Fibroblast of the conjunctiva (primary cell): ENCODE measurements at places on chromosomes 5 and 9.

GRCh38 chr9:134052491-134052890, 15.3 kb downstream of the BRD3 start:
- DNase-seq: no peak

DNA sequence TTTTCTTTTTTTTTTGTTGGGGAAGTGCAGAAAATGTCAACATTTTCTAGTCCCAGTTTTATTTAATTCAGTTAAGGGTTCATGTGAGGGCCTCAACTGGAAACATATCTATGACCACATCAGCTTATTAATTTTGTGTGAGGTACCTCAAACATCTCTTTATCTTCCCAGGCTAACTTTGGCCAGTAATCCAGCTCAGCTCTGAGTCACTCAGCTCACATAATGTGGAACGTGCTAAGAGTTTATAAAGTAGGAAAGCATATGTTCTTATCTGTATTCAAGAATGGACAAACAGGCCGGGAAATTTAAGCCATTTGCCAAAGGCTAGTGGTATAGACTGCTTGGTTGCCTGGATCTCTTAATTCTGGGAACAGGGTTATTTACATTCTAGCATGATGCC, 118.4 kb downstream of the INSYN2B start:
- peak; percentile 20 for DNase-seq

DNA sequence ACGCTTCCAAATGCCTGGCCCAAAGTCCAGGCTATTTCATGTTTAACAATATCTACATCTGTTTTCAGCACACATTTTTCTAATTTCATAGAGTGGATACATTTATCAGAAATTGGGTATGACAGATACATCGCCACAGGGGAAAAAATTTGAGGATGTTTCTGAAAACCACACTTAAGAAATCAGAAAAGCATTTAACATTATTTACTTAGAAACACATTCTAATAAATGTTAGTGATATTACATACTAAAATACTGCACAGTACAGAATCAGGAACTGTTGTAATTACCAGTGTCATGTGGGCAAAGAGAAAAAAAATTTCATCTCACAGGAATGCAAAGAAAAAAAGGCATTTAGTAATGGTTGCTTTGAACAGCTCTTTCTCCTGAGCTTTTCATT, 310.5 kb upstream of the KIF2A start:
- no peak for DNase-seq

- DNase-seq: no peak
Observed at GRCh38 chr5:27947088-27947487, 908.7 kb upstream of the CDH9 start.

DNA sequence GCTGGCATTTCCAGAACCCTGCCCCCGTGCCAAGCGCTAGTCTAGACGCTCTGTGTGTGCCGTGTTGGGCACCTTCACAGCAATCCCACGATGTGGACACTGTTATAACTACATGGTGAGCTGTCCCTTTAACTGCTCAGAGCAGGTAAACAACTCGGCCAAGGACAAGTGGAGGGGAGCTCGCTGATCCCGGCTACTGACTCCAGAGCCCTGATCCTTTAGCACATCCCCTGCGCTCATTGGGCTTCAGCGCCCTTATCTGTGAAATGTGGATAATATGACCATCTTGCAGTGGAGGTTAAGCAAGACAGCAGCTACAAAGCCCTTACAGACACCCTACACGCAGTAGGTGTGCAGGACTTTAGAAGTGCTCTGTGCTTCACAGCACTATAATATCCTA, 16.5 kb downstream of the ORM2 start:
- no peak for DNase-seq

- no peak for DNase-seq
Observed at GRCh38 chr9:35951736-35952135, 6.2 kb downstream of the OR2S2 start.

GRCh38 chr5:10735569-10736276, 25.3 kb downstream of the DAP start:
- no peak for DNase-seq

GRCh38 chr5:13976867-13977830, 32.7 kb upstream of the DNAH5 start:
- peak; percentile 26 for DNase-seq

DNA sequence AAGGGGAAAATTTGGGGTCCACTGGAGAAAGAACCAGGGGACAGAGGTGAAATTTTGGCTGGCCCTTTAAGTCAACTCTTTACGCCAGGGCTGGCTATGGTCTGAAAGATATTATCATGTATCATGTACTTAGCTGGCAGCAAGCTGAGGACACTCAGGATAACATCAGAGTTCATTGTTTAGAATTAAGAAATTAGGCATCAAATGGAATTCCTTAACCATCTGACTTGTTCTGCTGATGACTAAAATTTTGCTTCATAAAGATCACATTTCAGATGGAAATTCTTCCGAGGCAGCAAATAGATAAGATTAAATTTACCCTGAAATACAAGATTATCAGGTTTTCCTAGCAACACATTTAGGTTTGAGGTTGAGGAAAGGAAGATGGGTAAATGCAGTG, 269.4 kb upstream of the KLF9 start:
- no peak for DNase-seq

GRCh38 chr5:179621551-179622214, 1.8 kb downstream of the HNRNPH1 start:
- no peak for DNase-seq

DNA sequence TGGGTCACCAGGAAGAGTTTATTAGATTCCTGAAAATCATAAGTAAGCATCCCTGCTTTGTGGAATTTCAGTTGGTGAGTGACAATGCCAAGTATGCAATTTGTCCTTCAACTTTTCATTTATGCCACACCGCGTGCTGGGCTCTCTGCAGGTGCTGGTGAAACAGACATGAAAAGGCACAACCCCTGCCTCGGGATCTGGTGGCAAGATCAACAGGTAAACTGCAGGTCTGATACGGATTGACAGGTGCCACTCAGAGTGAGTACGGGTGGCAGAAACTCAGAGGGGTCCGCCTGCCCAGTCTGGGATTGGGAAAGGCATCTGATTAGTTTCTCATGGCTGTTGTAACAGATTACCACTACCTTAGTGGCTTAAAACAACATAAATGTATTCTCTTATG, 40.5 kb downstream of the BOD1 start:
- DNase-seq: no peak

- no peak for DNase-seq
Observed at GRCh38 chr5:43555895-43556606, 826 bp downstream of the PAIP1 start.

- no peak for DNase-seq
Observed at GRCh38 chr5:176816791-176817347, 6.5 kb downstream of the UNC5A start.

GRCh38 chr9:73037613-73038012, 84.8 kb upstream of the ALDH1A1 start:
- DNase-seq: no peak

DNA sequence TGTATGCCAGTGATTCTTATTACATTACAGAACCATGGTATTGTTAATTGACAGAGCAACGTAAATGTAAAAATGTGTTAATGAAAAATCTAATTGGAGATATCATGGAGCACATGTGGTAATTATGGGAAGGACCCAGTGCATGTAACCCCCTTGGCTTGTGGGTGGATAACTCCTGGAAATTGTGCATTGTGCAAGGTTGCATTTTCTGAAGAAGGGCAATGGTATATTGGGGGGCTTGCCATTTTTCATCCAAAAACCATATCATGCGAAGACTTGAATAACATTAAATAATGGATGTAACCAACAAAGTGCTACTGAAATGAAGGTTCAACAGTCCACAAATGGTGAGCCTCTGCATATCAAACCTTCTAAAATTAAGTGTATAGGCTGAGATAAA, 47.6 kb downstream of the BASP1 start:
- no peak for DNase-seq

DNA sequence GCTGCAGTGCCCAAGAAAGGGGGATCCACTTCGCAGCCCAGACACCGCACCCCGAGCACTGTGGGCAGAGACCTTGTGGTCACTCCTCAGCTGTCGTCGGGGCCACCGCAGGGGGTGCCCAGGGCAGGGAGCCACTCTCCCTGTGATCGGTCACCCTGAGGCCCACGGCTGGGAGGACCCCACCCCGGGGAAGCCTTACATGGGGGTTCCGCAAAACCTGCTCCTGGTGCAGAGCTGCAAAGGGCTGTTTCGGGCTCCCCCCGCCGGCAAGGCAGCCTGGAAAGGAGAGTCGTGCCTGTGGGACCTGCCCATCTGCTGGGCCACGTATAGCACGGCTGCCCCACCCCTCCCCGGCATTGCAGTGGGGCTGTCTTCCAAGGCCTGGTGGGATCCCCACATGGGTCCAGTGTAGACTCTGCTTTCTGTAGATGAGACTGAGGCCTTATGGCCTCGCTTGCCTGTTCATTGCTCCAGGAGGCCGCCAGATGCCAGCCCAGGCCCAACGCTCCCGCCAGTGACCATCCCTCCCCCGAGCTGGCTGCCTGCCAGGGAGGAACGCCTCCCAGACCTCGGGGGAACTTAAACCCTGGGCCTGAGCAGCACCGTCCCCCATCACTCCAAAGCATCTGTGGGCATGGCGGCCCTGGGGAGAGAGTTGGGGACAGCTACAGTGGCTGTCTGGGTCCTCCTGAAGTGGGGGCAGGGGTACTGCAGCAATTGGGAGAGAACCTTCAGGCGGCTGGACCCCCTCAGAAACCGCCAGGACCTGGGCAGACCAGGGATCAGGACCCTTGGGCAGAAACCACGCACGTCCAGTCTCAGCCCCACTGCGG, 1.6 kb upstream of the DNLZ start:
- DNase-seq: no peak

DNA sequence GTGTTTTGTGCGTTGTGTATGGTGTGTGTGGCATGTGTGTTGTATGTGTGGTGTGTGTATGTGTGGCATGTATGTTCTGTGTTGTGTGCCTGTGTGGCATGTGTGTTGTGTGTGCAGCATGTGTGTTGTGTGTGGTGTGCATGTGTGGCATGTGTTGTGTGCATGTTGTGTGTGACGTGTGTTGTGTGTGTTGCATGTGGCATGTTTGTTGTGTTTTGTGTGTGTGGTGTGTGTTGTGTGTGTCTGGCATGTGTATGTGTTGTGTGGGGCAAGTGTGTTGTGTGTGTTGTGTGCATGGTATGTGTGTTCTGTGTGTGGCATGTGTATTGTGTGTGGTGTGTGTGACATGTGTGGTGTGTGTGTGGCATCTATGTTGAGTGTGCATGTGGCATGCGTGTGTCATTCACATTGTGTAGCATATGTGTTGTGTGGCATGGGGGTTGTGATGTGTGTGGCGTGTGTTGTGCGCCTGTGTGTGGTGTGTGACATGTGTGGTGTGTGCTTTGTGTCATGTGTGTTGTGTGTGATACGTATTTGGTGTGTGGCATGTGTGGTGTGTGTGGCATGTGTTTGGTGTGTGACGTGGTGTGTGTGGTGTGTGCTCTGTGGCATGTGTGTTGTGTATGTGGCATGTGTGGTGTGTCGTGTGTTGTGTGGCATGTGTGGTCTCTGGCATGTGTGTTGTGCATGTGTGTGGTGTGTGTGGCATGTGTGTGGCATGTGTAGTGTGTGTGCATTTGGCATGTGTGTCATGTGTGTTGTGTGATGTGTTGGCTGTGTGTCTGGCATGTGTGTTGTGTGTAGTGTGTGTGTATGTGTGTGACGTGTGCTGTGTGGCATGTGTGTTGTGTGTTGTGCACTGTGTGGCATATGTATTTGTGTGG, 46.6 kb upstream of the IRX4 start:
- no peak for DNase-seq

- no peak for DNase-seq
Observed at GRCh38 chr5:15234366-15234765, 265.6 kb upstream of the FBXL7 start.

- DNase-seq: no peak
Observed at GRCh38 chr9:112933696-112934095, 43.0 kb upstream of the SLC46A2 start.

- no peak for DNase-seq
Observed at GRCh38 chr5:114238771-114239313, 123.0 kb upstream of the KCNN2 start.

DNA sequence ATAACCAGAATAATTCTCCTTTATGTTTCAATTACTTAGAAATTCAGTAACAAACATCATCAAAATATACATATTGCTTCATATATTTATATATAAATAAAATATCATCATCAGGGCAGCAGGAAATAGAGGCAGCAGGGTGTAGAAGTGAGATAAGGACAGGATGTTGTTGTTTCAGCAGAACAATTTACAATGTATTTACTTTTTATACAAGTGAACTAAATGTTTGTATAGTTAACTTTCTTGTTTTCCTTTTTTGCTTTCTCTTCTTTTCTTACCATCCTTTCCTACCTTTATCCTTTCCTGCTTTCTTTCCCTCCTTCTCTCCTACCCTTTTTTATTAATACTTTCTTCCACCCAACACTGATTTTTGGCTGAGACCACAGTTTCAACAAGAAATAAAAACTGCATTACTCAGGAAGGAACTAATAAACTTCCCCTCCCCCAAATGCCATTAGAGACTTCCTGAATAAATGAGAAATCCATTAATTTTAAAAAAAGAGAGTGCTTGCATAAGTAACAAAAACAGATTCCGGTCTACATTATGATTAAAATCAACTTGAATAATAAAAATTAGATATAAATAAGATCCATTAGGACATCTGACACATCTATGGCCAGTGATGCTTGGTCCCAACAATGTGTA, 159.8 kb upstream of the ACOT12 start:
- DNase-seq: no peak

- DNase-seq: no peak
Observed at GRCh38 chr5:141465351-141465750, 10.4 kb upstream of the PCDHGC3 start.

GRCh38 chr9:94952565-94953373, 226.3 kb downstream of the AOPEP start:
- no peak for DNase-seq

GRCh38 chr9:6759185-6759977, 1.6 kb downstream of the KDM4C start:
- peak; percentile 78 for DNase-seq

DNA sequence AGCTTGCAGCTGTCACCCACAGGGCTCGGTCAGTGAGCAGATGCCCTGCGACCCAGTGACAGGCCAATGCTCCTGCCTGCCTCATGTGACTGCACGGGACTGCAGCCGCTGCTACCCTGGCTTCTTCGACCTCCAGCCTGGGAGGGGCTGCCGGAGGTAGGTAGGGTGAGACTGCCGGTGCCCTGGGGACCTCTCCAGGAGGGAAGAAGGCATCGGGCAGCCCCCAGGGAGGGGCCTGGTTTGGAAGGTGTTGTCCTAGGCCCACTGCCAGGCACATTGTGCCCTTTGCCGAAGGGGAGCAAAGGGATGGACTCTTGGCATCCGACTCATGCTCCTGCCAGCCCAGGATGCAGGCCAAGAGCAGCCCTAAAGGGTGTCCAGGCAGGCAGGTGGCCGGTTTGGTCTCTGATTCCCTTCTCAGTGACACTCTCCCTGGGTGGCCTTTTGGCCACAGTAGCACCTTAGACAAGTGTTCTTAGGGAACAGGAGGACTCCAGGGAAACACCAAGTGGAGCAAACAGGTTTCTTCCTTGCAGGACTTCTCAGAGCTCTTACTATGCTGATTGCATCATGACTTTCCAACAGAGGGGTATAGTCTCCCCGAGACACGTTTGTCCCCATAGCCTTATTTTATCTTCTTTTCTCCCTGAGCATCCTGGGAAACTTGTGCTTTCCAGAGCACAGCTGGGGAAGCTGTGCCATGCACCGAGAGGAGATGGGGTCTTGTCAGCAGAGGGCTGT, 28.1 kb upstream of the AIF1L start:
- no peak for DNase-seq

- no peak for DNase-seq
Observed at GRCh38 chr9:114737118-114737517, 55.1 kb upstream of the TEX48 start.

GRCh38 chr9:18451406-18451805, 22.5 kb upstream of the ADAMTSL1 start:
- DNase-seq: peak; percentile 40

- DNase-seq: no peak
Observed at GRCh38 chr5:124631874-124632550, 114.4 kb downstream of the ZNF608 start.

GRCh38 chr9:71383308-71383940, 262.0 kb upstream of the TRPM3 start:
- DNase-seq: no peak
